ENCODE measurements at places on chromosomes 1 and 21.

- no peaks in the 10 kb centered on the region for H3K27me3 ChIP-seq
- no peak overlapping the region for H3K4me3 ChIP-seq
- H3K36me3 ChIP-seq: peaks cover 9% of the 10 kb centered on the region
- H3K27ac ChIP-seq: no peak overlapping the region
- no peak for DNase-seq
Measured at GRCh38 chr1:62573675-62574074, 23.6 kb upstream of the ANGPTL3 start.

DNA sequence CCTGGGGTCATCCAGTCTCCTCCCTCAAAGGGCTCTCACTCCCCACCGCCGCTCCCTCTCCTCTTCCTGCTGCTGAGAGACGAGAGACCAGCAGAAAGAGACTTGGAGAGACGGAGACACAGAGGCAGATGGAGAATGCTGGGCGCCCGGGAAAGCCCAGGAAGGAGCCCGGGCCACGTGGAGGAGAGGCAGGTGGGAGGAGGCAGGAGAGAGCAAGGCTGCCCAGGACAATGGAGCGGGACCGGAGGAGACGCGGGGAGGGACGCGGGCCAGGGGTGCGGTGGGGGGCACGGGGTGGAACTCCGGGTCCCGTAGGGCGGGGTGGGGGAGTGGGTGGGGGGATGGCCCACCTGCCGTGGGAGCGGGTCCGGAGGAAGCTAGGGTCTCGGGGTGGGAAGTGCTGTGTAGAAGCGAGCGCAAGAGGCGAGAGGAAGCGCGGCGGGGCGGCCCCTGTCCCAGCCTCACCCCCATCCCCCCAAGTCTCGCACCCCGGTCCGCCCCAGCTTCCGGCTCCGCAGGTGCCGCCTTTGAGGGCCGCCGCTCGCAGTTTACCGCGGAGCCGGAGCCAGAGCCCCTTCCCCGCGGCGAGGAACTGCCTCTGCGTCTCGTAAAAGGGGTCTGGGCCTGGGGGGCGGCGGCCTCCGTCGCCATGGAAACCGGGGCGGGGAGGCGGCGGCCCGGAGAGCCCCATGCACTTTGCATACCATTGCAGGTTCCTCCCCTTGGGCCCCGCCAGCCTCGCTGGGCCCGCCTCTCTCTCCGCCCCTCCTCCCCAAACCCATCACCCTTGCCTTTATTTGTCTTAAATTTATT, 11.7 kb upstream of the EPHA2 start:
- DNase-seq: peak; percentile 70
- peaks cover 61% of the 10 kb centered on the region for H3K4me1 ChIP-seq
- H3K27me3 ChIP-seq: peaks cover 10% of the 10 kb centered on the region
- peak overlapping the region; percentile 71 for H3K4me3 ChIP-seq
- no peak overlapping the region for H3K27ac ChIP-seq

DNA sequence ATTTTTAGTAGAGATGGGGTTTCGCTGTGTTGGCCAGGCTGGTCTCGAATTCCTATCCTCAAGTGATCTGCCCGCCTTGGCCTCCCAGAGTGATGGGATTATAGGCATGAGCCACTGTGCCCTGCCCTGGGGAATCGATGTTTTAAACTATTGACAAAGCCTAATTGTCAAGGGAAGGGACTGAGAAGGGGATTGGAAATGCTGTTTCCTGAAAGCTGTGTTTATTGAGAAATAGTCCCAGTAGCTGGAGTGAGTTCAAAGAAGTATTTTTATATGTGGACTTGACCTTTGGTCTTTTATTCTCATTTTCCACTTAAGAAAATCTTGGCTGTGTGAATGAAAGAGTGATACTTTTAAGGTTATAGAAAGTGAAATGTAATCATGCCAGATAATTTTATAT, 47.5 kb downstream of the KIF1B start:
- H3K4me1 ChIP-seq: peaks cover 6% of the 10 kb centered on the region
- H3K4me3 ChIP-seq: no peak overlapping the region
- no peaks in the 10 kb centered on the region for H3K27me3 ChIP-seq
- no peak for DNase-seq

- H3K36me3 ChIP-seq: no peaks in the 10 kb centered on the region
- H3K27me3 ChIP-seq: peaks cover 23% of the 10 kb centered on the region
- H3K4me3 ChIP-seq: no peak overlapping the region
- H3K4me1 ChIP-seq: peaks cover 4% of the 10 kb centered on the region
- H3K27ac ChIP-seq: peak overlapping the region; percentile 19
Measured at GRCh38 chr1:15405106-15405850, 4.4 kb upstream of the EFHD2 start.

- H3K4me3 ChIP-seq: no peak overlapping the region
- H3K36me3 ChIP-seq: no peaks in the 10 kb centered on the region
- no peak overlapping the region for H3K27ac ChIP-seq
- peaks cover 27% of the 10 kb centered on the region for H3K27me3 ChIP-seq
- peaks cover 6% of the 10 kb centered on the region for H3K4me1 ChIP-seq
Measured at GRCh38 chr1:26957306-26957705, 3.0 kb downstream of the KDF1 start.

DNA sequence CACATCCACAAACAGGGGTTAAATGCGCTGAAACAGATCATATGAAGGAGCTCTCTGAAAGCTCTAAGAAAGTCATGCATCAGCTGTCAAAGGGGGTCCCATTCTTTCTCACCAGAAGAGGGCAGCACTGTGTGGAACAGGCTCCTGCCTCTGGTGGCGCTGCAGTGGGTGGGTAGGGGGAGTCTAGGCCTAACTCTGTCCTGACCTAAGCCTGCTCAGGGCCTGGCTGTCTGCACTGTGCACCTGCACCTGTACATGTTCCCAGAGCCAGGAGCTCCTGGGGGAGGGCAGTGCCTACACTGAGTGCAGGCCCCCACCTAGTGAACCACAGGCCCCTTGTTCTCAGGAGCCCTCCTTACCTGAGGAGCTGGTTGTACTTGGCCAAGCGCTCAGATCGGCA, 16.0 kb downstream of the ENO1 start:
- H3K4me3 ChIP-seq: no peak overlapping the region
- H3K4me1 ChIP-seq: peaks cover 72% of the 10 kb centered on the region
- no peaks in the 10 kb centered on the region for H3K27me3 ChIP-seq
- DNase-seq: peak; percentile 52
- peak overlapping the region; percentile 59 for H3K27ac ChIP-seq
- peaks cover 19% of the 10 kb centered on the region for H3K36me3 ChIP-seq
